ENCODE measurements at places on chromosomes 1 and 21.

- no peak for DNase-seq
Measured at GRCh38 chr1:76075877-76076276, 1.3 kb downstream of the ST6GALNAC3 start.

DNA sequence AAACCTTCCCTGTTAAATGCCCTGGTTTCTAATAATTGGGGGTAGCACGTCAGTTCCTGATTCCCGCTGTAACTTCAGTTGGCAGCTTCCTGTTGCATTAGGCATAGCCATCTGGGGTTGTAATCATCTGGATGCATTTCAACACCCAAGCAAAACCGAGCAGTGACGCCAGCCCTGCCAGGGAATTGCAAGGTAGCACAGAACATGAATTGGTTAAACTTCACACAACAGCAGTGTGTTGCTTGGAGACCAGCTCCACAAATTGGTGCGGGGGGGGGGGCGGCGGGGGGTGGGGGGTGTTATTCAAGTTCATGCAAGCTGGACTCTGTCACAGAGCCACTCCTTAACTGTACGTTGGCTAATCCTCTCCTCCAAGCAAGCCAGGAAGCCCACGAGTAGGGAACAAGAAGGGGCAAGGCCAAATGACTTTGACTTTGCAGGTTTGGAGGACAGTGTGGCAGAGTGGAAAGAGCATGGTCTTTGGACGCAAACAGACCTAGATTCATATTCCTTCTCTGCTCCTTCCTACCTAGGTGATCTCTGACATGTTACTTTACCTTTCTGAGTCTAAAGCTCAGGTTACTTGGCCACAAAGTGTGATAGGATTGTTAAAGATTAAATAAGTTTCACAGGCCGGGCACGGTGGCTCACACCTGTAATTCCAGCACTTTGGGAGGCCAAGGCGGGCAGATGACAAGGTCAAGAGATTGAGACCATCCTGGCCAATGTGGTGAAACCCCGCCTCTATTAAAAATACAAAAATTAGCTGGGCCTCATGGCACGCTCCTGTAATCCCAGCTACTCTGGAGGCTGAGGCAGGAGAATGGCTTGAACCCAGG, 4.7 kb downstream of the LAX1 start:
- DNase-seq: peak; percentile 56

- DNase-seq: no peak
Measured at GRCh38 chr1:216332462-216332861, 90.8 kb downstream of the USH2A start.

DNA sequence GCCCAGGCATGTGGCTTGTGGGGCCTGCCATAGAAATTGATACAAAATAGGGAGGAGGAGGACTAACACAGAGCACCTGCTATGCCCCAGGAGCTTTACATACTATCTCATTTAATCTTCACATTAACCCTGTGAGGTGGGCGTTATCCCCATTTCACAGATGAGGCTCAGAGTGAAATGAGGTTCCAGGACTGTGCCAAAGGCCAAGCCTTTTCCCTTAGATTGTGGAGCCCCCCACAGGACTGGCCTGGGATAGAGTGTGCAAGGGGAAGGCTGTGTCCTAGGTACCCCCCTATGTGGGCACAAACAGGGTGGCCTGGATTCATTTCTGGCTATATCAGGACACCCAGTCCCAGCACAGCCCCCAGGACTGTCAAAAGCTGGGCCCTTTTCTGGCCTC, 2.2 kb upstream of the DDOST start:
- no peak for DNase-seq

- DNase-seq: no peak
Measured at GRCh38 chr21:36551731-36552433, 72.0 kb upstream of the CLDN14 start.

- DNase-seq: no peak
Measured at GRCh38 chr1:216457356-216457755, 34.1 kb upstream of the USH2A start.

GRCh38 chr1:74505928-74506710, 6.3 kb downstream of the LRRC53 start:
- DNase-seq: no peak
